ENCODE measurements at places on chromosomes 11 and 22.

DNA sequence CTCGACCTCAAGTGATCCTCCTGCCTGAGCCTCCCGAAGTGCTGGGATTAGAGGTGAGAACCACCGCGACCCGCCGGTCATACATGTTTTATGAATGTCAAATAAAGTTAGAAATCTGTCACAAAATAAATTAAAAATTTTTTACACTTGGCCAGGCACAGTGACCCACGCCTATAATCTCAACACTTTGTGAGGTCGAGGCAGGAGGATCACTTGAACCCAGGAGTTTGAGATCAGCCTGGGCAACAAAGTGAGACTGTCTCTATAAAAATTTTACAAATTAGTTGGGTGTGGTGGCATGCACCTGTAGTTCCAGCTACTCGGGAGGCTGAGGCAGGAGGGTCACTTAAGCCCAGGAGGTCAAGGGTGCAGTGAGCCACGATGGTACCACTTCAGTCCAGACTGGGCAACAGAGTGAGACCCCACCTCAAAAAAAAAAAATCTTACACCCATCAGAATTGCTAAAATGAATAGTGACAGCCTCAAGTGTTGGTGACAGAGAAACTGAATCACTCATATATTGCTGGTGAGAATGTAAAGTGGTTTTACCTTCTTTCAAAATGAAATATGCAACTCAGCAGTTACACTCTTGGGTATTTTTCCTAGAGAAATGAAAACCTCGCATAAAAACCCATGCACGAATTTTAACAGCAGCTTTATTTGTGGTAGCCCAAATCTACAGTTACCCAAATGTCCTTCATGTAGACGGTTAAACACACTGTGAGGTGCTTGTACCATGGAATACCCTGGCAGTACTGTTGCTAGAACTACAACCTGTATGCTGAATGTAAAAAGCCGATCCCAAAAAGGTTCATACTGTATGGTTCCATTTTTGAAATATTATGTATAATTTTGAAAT is 55.4 kb downstream of the MED15 start:
- DNase-seq: no peak

- no peak for DNase-seq
These were observed 39.3 kb upstream of the MYO18B start for GRCh38 chr22:25702571-25703167.

DNA sequence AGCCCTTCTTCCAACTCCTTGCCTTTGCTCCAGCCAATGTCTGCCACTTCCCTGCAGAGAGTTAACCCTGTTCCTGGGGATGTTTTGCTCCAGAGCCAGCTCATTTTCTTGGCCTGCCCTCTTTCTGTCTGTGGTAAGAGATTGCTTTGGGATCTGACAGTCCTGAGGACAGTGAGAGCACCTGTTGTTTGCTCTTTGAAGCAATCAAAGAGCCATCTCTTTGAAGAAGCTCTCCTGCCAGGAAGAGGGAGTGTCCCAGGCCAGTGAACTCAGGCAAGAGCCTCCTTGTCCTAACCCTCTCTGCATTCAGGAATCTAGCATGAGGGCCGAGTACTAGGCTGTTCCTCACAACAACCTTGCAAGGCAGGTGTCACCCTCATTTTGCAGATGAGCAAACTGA is 42.2 kb downstream of the TRAF6 start:
- DNase-seq: no peak

DNA sequence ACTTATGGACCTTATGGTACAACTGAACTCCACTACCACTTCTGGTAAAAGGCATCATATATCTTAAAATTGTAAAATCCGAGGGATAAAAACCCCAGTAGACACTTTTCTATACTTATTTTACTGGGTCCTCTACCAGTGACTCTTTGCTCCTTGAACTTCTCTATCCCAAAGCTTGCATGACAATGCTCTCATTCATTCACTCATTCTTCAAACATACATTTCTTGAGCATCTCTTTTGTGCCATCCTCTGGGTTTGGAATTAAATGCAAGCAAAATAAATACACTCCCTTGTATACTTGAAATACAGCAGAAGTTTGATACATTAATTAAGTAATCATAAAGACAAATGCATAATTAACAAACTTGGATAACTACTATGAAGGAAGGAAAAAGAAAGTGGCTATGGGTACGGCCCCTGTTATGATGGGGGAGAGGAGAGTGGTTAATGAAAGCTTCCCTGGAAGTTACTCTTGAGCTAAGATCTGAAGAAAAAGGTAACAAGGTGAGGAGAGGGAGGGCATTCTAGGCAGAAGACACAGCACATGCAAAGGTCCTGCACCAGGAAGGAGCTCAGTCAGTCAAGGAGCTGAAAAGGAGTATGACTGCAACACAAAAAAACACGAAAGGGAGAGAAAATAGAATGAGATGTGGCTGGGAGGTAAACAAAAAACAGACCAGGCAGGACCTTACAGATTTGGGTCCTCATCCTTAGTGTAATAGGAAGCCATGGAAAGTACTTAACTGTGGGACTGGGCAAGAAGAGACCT is 8.0 kb downstream of the MPZL3 start:
- no peak for DNase-seq

DNA sequence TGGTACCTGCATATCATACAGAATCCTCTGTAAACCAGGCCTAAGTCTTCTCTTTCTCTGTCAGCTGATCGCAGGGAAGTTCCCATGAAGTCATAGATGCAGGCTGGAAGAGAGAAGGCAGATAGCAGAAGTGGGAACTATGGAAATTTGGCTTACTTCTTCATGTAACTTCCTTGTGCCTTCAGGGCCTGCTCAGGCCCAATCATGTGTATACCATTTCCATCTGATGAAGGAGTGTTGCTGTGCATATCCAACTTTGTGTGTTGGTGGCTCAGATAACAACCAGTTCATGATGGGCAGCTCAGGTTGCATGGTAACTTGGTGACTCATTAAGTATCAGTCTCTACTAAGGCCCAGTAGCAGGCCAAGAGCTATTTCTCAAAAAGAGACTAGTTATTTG is 53.1 kb upstream of the CEP295 start:
- no peak for DNase-seq

GRCh38 chr11:92278791-92279433 is 54.3 kb downstream of the FAT3 start:
- DNase-seq: no peak

DNA sequence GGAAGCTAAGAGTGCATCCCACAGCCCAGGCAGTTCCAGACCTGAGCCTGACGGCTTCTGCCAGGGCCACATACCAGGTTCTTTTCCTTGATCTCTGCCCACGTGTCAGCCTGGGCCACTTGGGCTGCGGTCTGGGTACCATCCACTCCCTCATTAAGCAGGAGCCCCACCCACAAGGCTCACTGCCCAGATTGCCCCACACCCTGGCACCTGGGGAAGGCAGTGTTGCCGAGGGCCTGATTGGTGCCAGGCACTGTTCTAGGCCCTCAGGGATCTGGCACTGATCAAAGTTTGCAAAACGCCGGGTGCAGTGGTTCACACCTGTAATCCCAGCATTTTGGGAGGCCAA is 15.4 kb downstream of the GGA1 start:
- no peak for DNase-seq

- no peak for DNase-seq
These were observed 30.9 kb downstream of the ZBTB16 start for GRCh38 chr11:114090225-114090910.

DNA sequence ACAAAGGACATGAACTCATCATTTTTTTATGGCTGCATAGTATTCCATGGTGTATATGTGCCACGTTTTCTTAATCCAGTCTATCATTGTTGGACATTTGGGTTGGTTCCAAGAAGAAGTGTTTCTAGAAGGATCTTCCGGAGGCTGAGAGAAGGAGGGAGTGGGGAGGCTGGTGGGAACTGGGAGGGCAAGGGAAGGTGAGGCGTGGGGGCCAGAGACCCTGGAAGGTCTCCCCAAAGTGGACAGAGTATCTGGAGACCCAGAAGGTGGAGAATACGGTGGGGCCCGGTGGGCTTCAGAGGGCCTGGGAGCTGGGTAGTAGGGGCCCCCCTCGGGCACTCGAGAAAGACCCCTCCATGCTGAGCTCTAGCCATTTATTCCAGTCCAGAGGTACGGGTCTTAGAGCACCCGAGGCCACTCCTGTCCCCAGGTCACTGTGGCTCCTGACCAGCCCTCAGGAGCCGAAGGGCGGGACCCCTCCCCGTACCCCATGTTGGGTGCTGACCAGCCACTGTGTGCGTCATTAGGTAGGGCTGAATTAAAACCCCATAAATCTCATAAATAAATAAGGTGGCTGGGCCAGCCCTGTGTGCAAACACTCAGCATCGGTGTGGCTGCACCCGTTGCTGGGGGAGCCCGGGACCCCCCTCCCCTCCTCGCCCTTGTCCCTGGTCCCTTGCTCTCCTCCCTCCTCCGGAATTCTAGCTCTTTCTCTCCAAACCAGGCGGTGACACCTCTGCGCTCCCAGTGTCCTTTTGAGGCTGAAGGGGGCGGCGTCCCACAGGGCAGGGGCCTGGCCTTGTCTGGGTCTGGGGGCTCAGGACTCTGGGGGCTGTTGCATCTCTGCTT is 38.8 kb upstream of the MUC5AC start:
- DNase-seq: no peak

DNA sequence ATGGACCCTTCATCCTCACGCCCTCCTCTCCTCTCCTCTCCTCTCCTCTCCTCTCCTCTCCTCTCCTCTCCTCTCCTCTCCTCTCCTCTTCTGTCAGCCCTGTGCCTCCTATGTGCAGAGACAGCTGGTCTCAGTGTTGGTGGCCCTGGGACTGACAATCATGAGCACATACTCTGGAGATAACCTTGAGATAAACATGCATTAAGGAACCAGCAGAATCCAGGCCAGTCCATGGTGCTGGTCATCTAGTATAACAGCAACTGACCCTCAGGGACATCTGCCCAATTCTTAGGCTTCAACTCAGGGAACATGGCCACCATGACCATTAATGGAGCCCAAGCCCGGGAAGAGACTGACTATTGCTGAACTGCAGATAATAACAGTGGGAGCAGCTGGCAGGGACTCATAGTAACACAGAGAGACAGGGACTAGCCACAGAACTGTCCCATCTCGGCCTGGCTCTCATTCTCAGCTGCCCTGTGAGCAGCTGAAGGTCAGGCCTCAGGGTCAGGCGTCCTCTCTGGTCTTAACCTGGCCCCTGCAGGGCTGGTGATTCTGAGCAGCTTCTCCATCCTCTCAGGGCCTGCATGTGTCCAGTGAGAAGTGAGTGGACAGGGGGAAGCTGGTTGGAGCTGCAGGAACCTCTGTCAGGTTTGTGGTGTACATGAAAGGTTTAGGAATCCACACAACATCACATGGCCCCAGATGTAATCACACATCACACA is 45.4 kb downstream of the GGTLC2 start:
- DNase-seq: no peak

- DNase-seq: no peak
These were observed 572 bp upstream of the CABP2 start for GRCh38 chr11:67523556-67524479.

GRCh38 chr22:21051831-21052400 is 6.2 kb downstream of the LRRC74B start:
- DNase-seq: no peak

DNA sequence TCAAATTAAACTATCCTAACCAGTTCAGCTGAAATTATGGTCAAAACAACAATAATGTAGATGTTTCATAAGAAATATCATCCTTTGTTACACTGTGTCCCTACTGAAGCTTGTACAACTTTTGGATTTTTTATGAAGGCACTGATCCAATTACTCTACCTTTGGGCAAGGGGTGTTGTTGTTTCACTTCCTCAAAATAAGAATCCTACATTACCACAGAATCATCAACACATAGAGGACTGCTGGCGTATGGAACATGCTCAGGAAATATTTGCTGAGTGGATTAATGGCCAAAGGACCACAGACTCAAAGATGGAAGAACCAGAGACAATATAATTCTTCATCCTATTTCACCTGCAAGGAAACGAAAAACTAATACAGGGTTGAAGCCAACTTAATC is 907.5 kb upstream of the CCDC90B start:
- DNase-seq: no peak

- DNase-seq: no peak
These were observed 18.9 kb downstream of the RRP8 start for GRCh38 chr11:6584528-6584927.

DNA sequence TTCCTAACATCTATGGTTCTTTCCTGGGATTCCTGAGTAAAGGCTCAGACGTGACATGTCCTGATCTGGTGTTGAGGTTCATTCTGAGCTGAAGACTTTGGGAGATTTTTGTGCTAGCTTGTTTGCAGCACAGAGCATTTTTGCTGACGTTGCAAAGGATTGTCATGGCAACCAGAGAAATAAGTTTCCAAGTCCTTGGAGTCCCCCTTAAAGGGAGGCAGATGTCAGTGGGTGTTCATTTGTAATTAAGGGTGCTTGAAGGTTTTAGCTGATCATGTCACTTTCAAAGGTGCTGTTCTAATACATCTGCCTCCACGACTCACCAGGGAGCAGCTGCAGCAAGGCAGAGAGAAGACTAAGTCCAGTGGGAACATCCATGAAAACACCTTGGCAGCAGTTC is 5.4 kb upstream of the SYN3 start:
- DNase-seq: no peak

DNA sequence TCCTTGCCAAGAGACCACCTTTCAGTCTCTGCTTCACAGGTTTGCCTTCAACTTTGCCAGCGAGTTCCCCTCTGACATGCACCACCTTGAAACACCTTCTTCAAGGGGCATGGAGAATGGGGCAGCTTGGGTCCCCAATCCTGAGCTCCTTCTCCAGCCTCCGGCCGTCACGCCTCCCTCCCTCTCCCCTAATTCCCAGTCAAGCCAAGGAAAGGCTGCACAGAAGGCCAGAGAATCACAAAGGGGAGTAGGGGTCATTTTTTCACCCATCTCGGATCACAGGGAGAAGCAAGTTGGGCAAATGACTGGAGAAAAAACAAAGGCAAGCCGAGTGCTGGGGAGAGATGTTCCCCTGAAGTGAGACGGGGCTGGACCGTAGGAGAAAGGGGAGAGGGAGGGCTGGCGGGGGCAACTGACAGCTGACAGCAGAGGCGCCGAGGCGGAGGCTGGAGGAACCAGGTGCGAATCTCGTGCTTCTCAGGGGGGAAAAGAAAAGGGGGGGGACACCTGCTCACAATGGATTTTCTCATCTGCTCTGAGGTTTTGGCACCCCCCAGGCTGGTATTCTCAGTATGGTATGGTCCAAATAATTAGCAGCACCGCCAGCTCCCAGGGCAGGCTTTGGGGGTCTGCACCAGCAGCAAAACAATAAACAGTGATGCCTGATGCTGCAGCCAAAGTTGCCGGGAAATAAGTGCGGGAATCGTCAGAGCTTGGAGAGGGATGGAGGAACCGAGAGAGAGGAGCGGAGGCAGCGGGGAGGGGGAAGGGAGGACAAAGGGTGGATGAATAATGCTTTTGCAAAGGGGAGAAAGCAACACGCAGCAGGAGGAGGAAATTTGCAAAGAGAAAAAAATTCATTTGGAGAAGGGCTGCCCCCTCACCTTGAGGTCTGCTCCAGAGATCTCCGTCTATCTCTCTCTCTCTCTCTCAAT is 644 bp downstream of the YPEL4 start:
- no peak for DNase-seq

DNA sequence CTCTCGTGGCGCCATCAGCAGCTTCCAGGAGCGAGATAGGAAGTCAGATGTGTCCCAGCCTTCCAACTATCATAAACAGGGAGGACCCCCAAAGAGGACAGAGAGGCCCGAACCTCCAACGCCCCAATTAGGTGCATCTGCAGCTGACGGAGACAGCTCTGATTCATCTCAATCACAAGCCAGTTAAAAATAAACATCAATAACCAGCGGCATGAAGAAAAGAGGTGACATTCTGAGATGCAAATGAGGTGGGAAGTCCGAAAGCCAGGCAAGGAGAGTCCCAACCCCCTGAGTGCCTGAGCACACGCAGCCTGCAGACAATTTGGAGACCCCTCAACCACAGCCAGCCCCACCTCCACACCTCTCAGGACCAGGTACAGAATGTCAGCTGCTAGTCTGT is 28.1 kb upstream of the IGSF9B start:
- no peak for DNase-seq

GRCh38 chr11:126507646-126508045 is 152.2 kb downstream of the ST3GAL4 start:
- DNase-seq: no peak
